ENCODE measurements at places on chromosomes 6 and 20.
A peak's percentile ranks its signal among the peaks of the same experiment; 100 is the strongest.

- no peak for DNase-seq
Observed at GRCh38 chr20:40892642-40893041, 136.0 kb upstream of the TOP1 start.

- DNase-seq = no peak
Observed at GRCh38 chr6:42136508-42137193, 5.8 kb downstream of the C6orf132 start.

- no peak for DNase-seq
Observed at GRCh38 chr6:11367638-11368199, 135.3 kb upstream of the NEDD9 start.

- DNase-seq = peak; percentile 13
Observed at GRCh38 chr6:34514593-34515472, 41.3 kb downstream of the SPDEF start.

DNA sequence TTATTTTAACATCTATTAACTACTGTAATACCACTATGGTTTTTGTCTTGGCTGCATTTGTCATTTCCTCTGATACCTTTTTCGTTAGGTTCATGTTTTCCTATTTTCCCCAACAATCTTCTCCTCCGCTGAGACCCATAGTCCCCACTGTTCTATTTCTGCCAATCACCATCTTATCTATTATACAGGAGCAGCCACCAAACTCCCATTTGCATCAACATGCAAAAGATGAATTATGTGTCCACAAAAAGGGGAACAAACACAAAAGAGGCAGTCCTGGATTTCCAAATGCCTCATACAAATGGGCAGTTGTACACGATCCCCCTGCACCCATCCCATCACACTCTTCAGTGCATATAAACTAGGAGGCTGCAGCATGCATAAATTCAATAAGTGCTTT is 121.7 kb upstream of the MYLIP start:
- no peak for DNase-seq

All from stromal cell of bone marrow (primary cell).